ENCODE measurements at places on chromosomes 6 and 20.

- no peak for DNase-seq
Measured at GRCh38 chr20:38144598-38144973, 20.5 kb downstream of the TGM2 start.

DNA sequence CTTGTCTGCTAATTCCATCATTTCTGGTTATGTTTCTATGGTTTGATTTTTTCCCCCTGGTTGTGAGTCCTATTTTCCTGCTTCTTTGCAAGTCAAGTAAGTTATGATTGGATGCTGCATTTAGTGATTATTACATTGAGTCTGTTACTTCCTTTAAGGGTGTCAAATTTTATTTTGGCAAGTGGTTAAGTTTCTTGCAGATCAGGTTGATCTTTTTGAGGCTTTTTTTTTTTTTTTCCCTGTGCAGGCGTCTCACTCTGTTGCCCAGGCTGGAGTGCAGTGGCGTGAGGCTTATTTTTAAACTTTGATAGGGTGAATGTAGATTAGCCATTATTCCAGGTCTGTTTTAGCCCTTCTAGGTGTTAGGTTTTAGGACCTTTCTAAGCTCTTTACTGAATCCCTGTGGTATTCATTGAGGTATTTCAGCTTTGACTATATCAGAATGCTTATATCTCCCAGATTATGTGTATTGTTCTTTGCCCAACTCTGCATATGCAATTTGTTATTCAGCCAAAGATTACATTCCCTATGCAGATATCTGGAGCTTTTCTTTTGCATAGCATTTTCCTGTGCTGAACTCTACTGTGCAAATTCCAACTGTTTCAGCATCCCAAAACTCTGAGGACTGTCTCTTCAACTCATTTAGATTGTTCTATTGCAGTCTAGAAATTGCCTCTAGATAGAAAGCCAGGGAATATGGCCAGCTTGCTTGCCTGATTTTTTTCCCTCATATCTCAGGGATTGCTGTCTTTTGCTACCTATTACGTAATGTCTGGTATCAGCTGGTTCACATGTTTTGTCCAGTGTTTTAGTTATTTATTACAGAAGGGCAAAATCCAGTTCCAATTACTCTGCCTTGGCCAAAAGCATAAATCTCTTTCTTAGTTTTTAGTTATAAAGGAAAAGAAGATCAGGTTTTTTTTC is 113.3 kb downstream of the AFG1L start:
- DNase-seq = no peak

GRCh38 chr6:130034378-130035146 is 16.2 kb downstream of the L3MBTL3 start:
- no peak for DNase-seq

DNA sequence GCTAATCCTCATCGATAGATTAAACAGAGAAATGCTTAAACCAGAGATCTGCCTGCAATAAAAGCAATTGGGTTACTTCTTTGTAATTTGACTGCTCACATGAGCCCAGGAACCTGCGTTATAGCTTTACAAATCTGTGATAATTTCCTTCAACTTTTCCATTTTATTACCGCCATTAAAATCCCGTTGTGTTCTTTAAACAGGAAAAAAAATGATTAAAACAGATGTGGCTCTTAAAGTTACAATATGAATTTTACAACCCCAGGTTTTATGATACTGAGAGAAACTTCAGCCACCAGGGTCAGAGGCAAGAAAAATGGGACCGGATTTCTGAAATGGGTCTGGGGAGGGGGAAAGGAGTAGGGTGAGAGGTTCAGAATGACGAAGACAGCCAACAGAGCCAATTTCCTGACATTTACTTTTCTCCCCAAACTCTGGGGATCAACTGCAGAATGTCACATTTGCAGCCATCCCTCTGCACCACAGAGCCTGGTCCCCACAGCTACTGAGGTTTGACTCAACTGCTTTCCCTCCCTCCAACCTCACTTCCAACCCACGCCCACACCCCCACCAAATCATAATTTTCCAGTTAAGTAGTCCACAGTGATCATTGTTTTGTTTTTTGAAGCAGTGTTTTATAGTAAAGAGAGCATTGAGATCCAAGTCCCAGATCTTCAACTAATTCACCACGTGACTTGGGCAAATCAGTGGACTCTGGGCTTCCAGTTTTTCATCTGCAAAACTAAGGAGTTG is 77.6 kb upstream of the EYA2 start:
- no peak for DNase-seq

GRCh38 chr6:55994531-55994930 is 119.1 kb upstream of the BMP5 start:
- DNase-seq = no peak

- no peak for DNase-seq
Measured at GRCh38 chr6:114055349-114055748, 84.4 kb upstream of the HDAC2 start.

DNA sequence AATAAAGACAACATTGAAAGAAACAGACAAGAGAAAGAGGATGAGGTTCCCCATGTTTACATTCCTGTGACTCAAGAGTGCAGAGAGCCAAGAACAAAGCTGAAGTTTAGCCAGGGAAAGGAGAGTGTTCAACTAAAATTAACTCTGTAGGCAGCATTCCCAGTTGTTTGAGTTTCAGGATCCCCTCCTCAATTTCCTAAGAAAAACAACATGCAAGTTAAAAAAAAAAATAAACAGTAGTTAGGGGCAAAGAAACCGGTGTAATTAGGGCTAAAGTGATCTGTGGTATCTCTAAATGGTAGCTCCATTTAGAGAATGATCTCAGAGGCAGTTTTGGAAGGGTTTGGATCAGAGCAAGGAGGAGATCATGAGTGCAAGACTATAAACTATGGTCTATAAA is 30.9 kb upstream of the RAB23 start:
- no peak for DNase-seq

DNA sequence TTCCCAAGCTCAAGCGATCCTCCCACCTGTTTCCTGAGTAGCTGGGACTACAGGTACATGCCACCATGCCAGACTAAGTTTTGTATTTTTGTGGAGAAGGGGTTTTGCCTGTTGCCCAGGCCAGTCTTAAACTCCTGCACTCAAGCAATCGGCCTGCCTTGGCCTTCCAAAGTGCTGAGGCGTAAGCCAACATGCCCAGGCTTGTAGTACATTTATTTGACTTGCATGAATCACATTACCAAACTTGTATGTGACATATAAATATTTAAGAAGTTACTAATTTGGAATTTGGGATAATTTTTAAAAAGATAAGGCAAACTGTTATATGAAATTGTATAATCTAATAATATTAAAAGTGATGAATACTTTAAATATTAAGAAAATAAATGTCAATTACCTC is 157.6 kb downstream of the MCHR2 start:
- DNase-seq = no peak

- DNase-seq = no peak
Measured at GRCh38 chr6:40066372-40066771, 132.1 kb upstream of the MOCS1 start.

Measured in activated CD8-positive, alpha-beta memory T cell treated with anti-CD3 and anti-CD28 coated beads for 4 hours (primary cell).